ENCODE measurements at places on chromosomes 6 and 20.

DNA sequence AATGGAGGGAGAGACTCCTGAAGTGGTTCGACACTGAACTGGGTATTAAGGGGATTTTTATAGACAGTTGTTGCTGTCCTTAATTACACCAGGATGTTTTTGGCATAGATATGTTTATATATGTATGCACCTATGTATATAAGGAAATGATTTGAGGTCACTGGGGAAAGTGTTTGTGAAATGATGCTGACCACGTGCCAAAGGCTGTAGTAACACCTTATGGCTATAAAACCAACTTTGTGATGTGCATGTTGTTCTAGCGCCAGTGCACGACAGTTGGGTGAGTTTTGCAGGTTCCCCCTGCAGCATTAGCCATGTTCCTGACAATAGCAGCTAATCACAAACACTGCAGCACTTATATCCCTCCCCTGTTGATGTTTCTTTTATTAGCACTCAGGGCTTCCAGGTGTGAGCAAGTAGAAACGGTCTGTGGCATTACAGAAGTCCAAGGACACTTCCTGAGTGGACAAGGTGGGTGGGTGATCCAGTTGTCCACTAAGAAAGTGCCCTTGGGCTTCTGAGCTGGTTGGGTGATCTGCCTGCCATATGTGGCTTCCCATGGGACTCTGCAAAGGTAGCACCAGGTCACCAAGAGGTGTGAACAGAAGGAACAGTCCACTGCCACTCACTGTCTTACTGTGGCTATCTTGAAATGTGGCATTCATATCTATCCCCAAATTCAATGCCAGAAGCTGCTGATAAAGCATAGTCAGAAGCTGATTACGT, 63.0 kb upstream of the RBM24 start:
- no peak for DNase-seq

- no peak for DNase-seq
Measured at GRCh38 chr20:58393299-58393698, 4.3 kb downstream of the VAPB start.

DNA sequence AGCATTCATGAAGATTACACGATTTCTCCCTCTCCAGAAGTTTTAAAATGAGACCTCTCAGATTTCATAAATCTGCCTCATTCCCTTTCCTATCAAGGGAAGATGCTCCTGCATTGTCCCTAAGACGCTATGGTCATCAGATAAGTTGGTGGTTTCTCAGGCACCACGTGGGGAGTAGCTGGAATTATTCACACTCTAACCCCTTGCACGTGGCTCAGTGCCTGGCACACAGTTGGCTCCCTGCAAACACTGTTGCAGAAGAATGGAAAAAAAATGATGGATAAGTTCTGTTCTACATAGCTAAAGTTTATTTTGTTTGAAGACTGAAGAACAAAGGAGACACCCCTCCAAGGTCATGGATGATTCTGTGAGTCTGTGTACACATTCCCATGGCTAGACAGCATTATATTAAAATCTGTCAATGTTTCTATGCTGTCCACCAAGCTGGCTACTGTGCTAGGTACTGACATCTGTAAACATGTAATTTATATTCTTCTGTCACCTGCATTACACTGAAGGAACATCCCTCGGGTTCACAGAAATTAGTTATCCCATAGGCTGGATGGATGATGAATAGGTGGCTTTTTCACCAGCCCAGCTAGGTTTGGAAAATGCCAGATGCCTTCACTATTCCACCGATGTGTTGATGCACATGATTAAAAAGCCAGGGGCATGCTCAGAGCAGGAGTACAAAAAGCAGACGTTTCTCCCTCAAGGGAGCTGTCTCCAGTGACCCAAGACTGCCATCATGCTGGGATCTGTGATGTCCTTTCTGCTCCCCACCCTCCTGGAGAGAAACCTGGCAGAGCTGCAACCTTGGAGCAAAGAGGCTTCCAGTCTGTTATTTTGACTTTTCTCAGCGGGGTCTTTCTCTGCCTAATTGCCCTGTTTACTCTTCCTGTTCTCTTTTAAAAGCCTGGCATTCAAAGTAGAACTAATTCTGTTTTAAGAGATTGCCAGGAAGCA, 610.5 kb downstream of the UTRN start:
- DNase-seq, result no peak

GRCh38 chr6:15715851-15716250, 53.0 kb upstream of the DTNBP1 start:
- DNase-seq, result no peak

- DNase-seq, result no peak
Measured at GRCh38 chr6:81981812-81982211, 229.3 kb upstream of the TENT5A start.

GRCh38 chr6:92756912-92757311, 662.4 kb downstream of the EPHA7 start:
- no peak for DNase-seq

GRCh38 chr20:48861444-48861843, 33.6 kb upstream of the PREX1 start:
- DNase-seq, result no peak

DNA sequence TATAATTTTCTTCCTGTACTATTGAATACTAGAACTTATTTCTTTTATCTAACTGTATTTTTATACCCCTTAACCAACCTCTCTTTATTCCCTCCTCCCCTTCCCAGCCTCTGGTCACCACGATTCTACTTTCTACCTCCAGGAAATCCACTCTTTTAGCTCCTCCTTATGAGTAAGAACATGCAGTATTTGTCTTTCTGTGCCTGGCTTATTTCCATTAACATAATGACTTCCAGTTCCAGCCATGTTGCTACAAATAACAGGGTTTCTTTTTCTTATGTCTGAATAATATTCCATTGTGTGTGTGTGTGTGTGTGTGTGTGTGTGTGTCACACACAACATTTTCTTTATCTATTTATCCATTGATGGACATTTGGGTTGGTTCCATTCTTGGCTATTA, 152.3 kb upstream of the OLIG3 start:
- peak; percentile 41 for DNase-seq

DNA sequence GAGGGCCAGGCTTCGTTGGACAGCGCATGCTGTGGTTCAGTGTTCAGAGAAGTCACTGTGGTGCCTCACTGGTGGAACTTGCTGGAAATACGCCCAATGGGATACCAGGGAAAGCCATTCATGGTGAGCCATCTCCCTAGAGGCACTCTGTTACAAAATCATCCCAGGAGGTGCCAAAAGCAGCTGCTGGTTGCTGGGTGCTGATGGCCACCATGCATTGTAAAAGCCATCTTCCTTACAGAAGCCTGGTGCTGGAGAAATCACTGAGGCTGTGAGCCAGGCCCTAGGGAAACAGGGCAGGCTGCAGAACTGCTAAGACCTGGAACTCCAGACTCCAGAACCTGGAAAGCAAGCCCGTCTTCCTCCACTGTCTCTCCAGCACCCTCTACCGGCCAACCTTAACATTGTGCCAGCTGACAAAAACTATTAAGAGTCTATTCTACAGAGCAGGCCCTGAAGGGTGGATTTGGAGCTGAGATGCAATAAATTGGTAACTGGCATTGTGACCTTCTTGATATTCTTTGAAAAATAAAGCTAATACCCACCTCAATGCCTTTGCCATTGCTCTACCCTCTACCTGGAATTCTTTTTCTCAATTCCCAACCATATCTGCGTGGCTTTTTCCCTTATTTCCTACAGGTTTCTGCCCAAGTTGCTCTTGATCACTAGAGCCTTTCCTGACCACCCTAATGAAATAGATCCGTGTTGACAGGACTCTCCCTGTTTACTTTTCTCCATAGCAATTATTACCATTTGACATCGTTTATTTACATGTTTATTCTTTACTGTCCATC, 18.5 kb downstream of the SNRPB start:
- peak; percentile 65 for DNase-seq

DNA sequence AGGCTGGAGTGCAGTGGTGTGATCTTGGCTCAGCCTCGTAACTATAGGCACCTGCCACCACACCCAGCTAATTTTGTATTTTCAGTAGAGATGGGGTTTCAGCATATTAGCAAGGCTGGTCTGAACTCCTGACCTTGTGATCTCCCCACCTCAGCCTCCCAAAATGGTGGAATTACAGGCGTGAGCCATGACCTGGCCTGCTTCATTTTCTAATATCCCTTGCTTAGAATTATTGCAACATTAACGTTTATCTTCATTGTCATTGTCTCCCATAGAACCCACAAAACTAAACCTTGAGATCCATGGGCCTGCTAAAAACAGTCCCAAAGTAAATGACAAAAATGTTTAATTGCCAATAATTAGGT, 6.1 kb downstream of the EEF1A1 start:
- no peak for DNase-seq

GRCh38 chr20:24004471-24004870, 15.9 kb upstream of the GGTLC1 start:
- no peak for DNase-seq

GRCh38 chr6:12258591-12259075, 31.5 kb upstream of the EDN1 start:
- DNase-seq, result no peak

DNA sequence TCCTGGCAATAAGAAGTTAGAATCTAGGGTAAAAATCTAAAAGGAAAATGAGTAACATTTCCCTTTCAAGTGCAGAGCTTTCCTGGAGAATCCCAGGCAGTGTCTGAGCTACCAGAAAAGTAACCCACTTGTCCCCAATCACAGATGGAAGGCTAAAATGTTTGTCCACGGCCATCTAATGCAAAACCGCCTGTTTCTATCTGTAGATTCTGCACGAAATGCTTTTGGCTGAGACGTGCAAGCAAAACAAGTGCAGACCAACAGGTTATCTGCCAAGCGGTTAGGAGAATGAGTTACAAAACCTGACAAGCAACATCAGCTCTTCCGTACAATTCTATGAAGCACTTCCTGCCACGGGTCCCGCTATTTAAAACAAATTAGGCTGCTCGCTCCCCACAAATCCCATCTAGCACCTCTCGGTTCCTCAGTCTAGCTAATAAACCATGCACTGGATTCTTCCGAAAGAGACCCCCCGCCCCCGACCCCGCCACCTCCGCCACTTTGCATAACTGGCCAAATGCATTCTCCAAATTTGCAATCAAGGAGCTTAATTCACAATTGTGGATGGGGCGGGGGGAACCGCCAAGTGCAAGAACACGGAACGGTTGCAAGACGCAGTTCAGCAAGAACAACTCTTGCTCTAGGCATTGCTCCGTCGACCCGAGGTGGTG, 1.4 kb downstream of the ELOVL5 start:
- DNase-seq, result no peak

DNA sequence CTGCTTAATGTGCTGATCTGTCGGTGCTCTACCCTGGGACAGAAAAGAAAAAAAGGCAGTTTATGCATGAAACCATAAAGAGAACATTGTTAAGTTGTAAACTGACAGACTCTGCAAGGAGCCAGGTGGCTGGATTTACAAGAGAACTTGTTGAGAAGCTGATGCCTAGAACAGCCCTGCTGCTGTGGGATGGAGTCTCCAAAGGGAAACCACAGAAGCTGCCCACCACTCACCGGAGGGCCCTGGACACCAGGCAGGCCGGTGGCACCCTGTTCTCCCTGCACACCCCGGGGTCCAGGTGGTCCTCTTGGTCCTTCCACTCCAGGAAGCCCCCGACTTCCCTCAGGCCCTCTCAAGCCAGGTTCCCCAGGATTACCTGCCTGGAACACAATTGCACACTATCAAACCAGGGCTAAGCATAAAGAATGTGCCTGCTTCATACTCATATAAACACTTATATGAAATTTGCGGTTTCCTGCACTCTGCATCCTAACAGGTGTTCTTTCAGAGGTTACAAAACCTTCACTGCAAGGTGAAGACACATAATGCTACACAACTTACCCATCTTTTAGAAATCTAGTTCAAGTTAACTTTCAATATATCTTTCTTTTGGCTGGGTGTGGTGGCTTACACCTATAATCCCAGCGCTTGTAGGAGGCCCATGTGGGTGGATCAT, 68.2 kb downstream of the COL9A1 start:
- no peak for DNase-seq

- no peak for DNase-seq
Measured at GRCh38 chr20:51315390-51315789, 227.1 kb downstream of the NFATC2 start.

DNA sequence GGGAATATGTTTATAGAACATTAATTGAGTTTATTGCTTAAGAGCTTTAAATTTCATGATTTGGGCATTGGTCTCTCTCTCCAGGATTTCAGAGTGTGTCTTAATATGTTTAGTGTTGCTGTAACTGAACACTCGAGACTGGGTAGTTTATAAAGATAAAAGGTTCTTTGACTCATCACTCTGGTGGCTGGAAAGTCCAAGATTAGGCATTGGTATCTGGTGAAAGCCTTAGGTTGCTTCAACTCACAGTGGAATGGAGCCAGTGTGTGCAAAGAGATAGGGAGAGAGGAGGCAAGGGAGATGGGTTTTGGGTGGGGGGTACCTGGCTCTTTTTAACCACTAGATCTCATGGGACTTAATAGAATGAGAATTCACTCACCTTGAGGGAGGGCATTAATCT, 35.6 kb upstream of the DTNBP1 start:
- DNase-seq, result no peak

GRCh38 chr20:57698116-57698866, 11.5 kb downstream of the PMEPA1 start:
- peak; percentile 92 for DNase-seq

- DNase-seq, result no peak
Measured at GRCh38 chr20:49894073-49894470, 21.3 kb downstream of the SPATA2 start.

GRCh38 chr6:26294302-26294701, 70.7 kb upstream of the BTN3A2 start:
- no peak for DNase-seq

- peak; percentile 84 for DNase-seq
Measured at GRCh38 chr6:19731282-19731681, 105.9 kb upstream of the ID4 start.

DNA sequence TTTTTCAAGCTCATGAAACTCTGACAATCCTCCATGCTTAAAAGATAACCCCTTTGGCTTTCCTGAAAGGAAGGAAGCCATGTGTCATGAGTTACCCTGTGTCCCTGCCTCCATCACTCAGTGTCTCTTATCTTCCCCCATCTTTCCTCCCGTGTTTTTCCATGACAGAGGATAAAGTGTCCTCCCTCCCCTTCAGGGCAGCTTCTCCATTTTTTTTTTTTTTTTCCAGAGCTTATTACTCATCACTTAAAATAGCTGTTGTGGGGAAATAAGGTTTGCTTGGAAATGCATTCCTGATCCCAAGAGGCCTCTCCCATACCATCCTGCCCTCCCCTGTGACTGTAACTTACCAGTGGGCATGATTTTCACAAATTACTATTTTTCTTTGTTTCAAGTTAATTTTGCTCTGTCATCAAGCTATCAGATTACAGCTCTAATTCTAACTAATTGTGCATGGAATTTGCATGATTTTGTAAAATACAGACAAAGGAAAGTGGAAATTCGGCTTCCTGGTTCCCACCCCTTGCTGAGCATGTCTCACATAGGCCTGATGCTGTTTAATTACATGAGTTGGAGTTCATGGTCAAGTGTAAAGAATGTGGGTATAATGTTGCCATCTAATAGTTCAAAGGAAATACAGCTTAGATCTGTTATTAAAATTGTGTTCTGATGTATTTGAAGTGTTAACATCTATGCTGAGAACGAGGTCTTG, 614.5 kb upstream of the FLRT3 start:
- DNase-seq, result peak; percentile 40
